Regular cardiac myocyte (primary cell): ENCODE measurements at places on chromosomes 11 and 22. TPM values are rescaled to one million over a fixed set of nuclear protein-coding genes. Genes with fewer than 3 reads are reported as not detected.

LRRC75B gene
- 2.1 and 5.1 TPM in 2 replicates for total RNA-seq

KCNJ11 gene
- total RNA-seq: under 0.01 TPM in 1 of 2 replicates, not detected in the other

NLRP14 gene
- under 0.01 and 0.19 TPM in 2 replicates for total RNA-seq

SCGB2A2 gene
- total RNA-seq: not detected in 2 replicates
